Cerebellum (tissue), 4 donors: ENCODE measurements at places on chromosomes 16 and 17. TPM values are rescaled to one million over a fixed set of nuclear protein-coding genes. Genes with fewer than 3 reads are reported as not detected.

Gene NDUFAB1
- total RNA-seq: 58.5 TPM

DNA sequence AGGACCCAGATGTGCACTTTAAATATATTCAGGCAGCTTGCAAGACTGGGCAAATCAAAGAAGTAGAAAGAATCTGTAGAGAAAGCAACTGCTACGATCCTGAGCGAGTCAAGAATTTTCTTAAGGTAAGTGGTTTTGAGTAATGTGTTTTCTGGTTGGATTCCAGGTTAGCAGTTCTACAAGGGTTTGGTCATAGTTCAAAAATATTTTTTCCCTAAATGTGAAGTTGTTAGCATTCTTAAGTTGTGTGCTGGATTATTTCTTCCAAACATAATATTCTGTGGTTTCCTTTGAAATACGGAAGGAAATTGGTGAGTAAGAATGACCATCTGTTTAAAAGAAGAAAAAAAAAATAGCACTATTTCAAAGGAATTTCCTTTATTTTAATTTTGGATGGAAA lies 38.4 kb downstream of the PTRH2 start:
- no peak for DNase-seq

GRCh38 chr16:49399594-49400364 lies 26.2 kb downstream of the C16orf78 start:
- DNase-seq: no peak

Gene C16orf96
- total RNA-seq: 0.18 TPM

DNA sequence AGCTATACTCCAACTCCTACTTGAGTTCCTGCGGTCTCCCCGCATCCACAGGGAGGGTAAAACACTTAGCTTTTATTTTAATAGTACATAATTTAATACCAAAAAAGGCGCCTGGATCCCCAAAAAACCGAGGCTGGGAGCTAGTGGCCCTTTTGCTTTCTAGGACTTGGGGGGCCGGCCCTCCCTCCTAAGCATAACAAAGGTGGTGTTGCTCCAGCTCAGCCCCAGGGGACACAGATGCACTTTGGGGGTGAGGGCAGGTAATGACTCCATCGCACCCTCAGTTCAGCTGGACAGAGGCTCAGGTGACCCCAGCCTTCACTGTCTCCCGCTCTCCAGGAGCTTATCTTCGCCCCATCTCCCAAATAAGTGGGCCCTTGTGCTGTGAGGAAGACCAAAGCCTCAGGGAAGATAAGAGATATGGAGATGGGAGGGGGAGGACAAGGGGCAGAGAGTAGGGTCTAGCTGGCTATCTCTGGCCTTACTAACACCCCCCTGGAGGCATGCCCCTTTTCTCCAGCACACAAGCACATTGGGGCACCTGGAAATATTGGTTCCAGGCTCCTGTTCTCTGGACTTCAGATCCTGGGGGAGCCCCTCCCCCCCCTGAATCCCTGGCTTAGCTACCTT lies 2.8 kb upstream of the NHERF1 start:
- no peak for DNase-seq

DNA sequence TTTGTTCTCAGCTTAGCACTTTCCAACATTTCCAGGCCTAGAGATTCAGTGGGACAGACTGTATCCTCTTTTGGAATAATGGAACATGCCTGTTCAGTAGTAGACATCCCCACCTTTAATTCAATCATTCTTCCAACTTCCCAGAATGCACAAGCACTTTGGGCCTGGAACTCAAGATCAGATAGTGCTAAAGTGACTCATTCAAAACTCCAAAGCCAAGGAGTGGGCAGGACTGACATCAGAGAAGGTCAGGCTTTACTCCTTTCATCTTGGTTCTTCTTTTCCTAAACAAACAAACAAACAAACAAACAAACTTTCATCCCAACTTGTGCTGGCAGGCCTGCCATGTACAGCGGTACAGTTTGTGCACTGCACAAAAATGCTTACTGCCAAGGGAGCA lies 172.0 kb downstream of the AXIN2 start:
- DNase-seq: no peak

DNA sequence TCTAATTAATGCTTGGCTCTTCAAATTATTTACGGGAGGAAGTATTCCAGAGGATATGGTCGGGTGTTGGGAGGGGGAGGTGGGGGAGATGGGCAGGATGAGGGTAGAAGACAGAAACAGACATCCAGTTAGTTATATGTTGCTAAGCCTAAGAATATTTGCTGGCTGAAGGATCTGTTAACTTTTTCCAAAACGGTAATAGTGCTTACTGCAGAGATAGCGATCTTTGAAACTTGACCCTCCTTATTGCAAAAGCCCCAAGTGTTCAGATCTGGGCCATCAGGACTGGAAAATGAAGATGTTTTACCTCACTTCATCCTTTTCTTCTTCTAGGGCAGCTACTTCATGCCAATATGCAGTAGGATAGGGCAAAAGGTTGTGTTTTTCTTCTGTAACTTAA lies 27.0 kb upstream of the MMD start:
- DNase-seq: no peak

DNA sequence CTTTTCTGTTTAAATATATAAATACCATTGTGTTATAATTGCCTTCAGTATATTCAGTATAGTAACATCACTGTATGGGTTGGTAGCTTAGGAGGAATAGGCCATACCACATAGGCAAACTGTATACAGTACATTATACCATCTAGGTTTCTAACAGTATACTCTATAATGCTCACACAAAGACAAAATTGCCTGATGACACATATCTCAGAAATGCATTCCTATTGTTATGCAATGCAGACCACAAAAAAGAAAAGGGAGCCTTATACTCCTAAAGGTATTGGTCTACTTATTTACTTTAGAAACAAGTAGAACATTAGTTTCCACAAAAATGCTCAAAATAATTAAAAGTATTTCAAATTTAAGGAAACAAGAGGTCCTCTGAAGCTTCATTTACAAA lies 47.9 kb downstream of the SETD6 start:
- DNase-seq: no peak

- no peak for DNase-seq
These were observed 2.3 kb downstream of the DNASE1 start for GRCh38 chr16:3656491-3657468.

GRCh38 chr17:21452377-21453143 lies 76.4 kb downstream of the KCNJ12 start:
- peak; percentile 65 for DNase-seq

- DNase-seq: no peak
These were observed 50.3 kb downstream of the N4BP1 start for GRCh38 chr16:48559462-48560211.

Gene CEP295NL
- 2.4 TPM for total RNA-seq

Gene MAP2K6
- total RNA-seq: 32.6 TPM

DNA sequence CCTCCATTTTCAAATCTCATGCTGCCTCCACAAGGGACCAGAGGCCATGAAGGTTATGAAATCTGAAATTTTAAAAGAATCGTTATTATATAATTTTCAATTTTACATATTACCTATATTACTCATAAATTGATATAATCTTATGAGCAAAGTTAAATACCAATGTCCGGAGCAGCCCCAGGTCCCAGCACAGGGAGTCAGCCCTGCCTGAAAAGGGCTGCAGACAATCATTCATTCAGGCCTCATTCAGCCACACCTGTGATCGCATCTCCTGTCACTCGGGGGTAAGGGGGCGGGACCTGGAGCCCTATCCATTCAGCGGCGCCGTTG lies 172.5 kb downstream of the AHSP start:
- peak; percentile 93 for DNase-seq

Gene VAT1L
- 19.3 TPM for total RNA-seq

DNA sequence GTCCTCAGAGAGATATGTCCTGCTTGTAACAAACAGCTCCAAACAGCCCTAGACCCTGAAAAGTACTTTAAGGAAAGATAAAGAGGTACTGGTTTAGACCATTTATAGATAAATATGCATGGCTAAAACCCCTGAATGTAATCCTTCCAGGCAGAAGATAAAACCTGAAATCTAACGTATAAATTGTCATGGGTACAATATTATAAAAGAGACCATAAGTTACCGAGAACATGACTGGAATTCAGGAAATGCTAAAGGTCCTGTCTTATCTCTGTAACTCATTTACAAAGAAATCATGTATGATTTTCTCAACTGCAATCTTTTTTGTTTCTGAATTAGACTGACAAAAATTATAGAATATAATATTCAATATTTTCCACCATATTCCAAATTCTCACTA lies 9.2 kb upstream of the KANSL1 start:
- no peak for DNase-seq

Gene CACNG5
- total RNA-seq: 14.7 TPM

- DNase-seq: no peak
These were observed 203.6 kb downstream of the KATNIP start for GRCh38 chr16:27753563-27753962.

DNA sequence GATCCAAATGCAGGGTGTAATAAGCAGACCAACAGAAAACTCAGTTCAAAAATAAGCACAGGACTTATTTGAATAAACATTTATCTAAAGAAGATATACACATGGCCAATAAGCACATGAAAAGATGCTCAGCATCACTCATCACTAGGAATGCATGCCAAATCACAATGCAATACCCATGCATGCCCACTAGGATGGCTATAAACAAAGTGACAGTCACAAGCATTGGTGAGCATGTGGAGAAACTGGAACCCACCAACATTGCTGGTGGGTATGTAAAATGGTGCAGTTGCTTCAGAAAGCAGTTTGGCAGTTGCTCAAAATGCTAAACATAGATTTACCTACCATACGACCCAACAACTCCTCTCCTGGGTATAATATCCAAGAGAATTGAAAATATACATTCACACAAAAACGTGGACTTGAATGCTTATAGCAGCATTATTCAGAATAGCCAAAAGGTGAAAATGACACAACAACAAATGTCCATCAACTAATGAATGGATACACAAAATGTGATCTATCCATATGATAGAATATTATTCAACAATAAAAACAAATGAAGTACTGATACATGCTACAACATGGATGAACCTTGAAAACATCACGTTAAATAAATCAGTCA lies 20.1 kb downstream of the UBE2O start:
- DNase-seq: no peak

GRCh38 chr16:19436540-19436939 lies 18.9 kb downstream of the TMC5 start:
- DNase-seq: no peak

DNA sequence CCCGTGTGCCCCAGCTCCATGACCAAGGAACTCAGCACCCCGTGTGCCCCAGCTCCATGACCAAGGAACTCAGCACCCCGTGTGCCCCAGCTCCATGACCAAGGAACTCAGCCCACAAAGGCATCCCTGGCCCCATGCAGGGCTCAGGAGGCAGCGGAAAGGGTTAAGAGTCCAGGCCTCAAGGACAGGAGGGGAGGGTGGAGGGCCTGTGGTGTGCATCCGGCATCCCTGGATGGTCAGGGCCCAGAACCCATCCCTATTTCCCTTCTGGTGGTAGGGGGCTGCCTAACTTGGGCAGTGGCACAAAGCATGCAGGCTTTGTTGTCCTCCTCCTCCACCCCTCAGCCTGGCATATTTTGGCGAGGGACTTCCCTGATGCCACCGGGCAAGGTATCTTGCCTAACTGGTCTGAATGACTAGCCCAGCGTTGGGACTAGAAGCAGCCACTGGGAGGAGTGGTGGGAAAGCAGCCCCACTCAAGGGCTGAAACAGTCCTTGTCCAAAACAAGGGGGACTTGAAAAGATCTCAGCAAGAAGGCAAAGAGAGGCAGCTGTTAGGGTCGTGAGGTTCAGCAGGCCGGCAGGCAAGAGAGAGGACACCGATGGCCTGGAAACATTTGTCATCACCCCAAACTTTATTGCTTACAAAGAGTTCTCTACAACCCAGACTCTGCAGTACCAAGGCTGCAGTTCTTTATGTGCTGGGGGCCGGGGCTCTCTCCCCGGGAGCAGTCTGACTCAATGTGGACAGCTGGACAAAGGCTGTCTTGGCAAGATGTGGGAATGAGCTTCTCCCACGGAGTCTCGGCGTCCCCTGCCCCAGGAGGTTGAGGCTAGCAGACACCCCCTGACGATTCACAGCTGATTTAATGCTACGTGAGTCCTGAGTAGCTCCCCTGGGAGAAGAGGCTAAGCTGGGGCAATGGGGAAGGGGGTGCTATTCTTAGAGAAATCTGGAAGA lies 902 bp upstream of the SPATA32 start:
- DNase-seq: no peak

Gene CA10
- 23.4 TPM for total RNA-seq

Gene CDK5R1
- 88.1 TPM for total RNA-seq

DNA sequence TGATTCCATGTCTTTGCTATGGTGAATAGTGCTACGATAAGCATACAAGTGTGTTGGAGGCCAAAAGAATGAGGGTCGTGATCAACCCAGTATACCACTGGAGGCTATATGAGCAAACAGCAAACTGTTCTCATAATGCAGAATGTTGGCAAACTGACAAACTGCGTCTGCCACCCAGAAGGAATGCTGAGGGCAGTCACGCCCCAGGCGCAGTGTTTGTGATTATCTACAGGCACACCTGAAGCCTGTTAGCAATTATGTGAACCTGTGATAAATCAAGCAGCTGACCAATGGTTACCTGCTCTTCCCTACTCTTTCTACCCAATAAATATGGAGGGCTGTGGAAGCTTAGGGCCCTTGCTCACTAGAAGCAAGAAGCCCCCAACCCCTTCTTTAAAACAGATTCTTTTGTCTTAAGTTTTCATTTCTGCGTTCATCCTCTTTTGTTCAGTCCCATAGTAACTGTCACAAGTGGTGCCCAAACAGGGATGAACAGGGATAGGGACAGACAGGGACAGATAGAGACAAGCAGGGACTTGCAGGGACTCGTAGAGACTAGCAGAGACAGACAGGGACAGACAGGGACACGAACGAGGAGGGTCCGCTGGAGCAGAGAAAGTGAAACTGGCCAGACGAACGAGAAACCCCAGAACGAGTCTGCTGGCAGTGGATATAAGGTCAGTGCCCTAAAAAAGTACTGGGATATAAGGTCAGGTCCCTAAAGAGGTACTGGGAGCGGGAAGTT lies 25.1 kb downstream of the CD300LG start:
- DNase-seq: no peak

- DNase-seq: no peak
These were observed 3.4 kb downstream of the MAP3K14 start for GRCh38 chr17:45313421-45313771.

GRCh38 chr17:4969551-4970173 lies 2.0 kb upstream of the SPAG7 start:
- DNase-seq: no peak

Gene CRAMP1
- 13.4 TPM for total RNA-seq

GRCh38 chr16:85125570-85126393 lies 13.5 kb upstream of the CIBAR2 start:
- DNase-seq: peak; percentile 75

Gene ZNF23
- 16.9 TPM for total RNA-seq

DNA sequence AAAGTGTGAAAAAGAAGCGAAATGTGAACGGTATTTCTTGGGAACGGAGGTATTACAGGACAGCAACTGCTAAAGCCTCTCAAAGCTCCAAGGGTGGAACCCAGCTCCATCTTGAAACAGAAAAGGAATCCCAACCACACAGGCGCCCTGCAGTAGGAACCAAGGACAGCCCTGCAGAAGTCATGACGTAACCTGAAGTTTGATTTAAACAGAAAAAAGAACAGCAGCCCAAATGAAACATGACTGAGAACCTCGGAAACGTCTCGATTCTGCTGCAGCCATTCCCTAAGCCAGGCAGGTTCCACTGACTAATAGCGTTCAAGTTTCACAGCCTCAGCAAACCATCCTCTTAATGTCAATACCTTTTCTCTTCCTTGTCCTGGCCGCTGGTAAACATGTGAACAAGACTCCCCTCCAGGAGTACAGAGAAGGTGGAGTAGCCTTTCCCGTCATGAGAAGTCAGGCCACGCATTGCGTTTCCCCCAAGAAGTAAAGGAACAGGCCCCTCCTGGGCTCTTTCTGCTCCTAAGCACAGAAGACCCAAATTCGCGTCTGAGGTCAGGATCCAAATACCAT lies 20.1 kb downstream of the SIAH1 start:
- DNase-seq: no peak
